Stimulated activated CD4-positive, alpha-beta T cell treated with anti-CD3 and anti-CD28 coated beads, Interleukin-1b, Interleukin-23, amount 100 ng/mL, for 4 hours (primary cell): ENCODE measurements at places on chromosomes 5 and 9.

GRCh38 chr9:134265078-134265477, 61.2 kb upstream of the RXRA start:
- DNase-seq, result no peak

GRCh38 chr5:10030219-10030831, 219.4 kb downstream of the ATPSCKMT start:
- no peak for DNase-seq

DNA sequence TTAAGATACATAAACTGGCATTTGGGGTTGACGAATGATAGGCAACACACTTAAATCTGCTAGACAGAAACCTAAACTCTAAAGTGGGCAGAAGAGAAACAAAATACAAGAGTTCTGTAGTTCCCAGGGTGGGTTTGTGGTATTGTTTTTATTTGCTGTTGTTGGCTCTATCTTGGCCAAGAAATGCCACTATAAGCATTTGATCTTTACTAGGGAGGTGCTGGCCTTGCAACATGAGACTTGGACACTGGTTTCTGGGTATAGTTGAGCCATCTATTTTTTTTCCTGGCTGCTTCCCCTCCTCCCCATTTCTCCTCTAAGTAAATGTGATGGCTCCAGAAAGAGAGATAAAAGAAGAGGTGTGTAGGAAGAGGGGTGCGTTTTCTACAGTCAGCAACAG, 251.2 kb downstream of the SLIT3 start:
- no peak for DNase-seq

- no peak for DNase-seq
Measured at GRCh38 chr9:126681336-126681735, 67.6 kb downstream of the LMX1B start.

- no peak for DNase-seq
Measured at GRCh38 chr9:21835121-21835520, 32.7 kb downstream of the MTAP start.
